ENCODE measurements at places on chromosomes 6 and 20.

GRCh38 chr6:143397227-143398222 is 53.0 kb downstream of the ADAT2 start:
- DNase-seq, result peak; percentile 8

DNA sequence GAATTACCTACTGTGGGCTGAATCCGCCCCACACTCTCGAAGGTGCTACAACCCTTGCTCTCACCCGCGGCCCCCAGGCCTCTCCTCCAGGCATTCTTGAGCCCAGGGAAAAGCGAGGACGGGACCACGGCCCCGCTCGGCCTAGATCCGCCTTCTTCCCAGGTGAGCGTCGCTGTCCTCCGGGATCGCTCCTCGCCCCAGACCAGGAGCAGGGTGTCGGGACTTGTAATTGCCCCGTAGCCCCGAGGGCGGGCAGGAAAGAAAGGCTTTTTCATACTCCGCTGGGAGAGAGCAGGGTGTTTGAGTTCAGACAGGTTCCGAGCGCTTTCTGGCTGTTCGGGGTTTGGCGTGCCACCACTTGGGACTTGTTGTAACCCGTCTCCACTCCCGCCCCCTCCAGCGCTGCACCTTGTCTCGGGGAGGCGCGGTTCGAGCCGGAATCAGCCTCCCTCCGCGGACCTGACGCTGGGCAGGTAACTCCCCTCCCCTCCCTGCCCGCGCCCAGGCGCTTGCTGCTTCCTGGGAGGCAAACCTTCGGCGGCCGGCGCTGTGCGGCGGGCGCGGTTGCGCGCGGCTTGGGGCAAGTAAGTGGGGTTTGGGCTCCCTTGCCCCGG is at the start of gene FAM83B:
Gene FAM83B, plus strand, starts transcription at position 529 of the 614 bp plus-strand sequence. CDS start 23,476 bp downstream, outside the sequence.
- peak; percentile 80 for DNase-seq

GRCh38 chr20:17808782-17809181 is 109.0 kb downstream of the BANF2 start:
- no peak for DNase-seq

- no peak for DNase-seq
Observed at GRCh38 chr20:59151391-59151790, 12.2 kb upstream of the ZNF831 start.

DNA sequence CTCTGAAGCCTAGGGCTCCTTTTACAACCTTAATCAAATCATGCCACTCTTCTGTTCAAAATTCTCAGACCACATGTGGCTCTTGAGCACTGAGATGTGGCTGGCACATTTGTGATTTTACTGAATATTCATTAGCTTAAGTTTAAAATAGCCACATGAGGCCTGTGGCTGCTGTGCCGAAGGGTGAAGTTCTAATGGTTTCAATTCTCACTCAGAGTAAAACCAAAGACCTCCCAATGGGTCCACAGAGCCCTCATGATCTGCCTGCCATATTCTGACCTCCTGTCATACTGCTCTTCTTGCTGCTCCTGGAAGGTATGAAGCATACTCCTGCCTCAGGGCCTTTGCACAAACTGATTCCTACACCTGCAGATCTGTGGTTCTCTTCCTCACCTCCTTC is 7.8 kb upstream of the CST3 start:
- DNase-seq, result no peak

DNA sequence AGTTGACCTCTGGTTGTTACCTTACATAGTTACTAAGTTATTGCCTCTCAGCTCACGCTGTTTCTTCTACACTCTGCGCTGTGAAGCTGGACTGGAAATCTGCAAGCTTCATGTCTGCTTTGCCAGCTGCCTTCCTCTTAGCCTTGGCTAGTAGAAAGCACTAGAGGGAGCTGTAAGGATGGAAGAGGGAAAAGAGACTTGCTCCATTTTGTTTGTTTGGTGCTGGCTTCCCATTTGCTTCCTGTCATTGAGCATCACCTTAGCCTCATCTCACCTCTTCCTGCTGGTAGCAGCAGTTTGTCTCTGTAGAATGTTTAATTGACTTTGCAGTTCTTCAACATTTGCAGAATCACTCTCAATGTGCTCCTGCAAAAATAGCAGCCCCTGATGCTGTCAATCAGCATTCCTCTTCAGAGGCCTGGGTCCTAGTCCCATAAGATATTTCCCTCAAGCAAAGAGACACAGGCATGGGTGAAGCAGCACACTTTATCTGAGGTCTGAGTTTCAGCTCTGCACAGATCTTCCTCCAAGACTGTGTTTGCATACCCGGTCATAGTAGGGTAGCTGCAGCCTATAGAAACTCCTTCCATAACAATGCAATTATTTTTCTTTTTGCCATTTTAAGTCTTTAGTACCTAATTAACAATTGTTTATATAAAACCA is 302.2 kb upstream of the EPHA7 start:
- peak; percentile 84 for DNase-seq

DNA sequence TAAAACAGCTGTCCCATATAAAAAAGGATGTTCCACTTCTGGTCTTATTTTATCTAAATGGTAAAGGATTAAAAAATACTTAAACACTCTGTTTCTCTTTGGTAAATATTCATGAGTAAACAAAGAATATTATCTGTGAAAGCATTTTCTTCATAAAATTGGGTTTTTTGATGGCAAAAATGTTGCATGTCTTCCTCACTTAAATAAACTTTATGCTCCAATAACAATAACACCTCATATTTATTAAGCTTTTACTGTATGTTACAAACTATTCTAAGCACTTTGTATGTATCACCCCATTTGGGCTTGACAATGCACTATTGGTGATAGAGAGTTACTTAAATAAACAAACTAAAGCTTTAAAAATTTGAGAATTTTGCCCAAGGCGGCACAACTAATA is 91.9 kb downstream of the PHIP start:
- DNase-seq, result no peak

DNA sequence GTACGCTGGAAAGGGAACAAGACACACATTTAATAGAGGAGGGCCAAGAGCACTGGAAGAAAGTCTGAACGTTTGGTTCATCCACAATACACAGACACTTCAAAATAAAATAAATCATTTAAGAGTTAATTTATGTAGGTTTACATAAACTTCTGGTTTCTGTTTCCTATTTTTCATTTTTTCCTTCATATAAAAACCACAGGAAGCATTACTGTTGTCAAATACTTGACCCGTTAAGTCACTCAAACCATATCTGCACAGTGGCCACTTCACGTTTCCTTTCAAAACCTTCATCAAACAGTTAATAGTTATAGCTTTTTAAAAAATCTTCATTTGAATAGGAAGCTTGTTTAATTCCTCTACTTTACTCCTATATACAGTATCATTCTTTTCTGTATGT is 257.6 kb upstream of the THEMIS start:
- no peak for DNase-seq

Measured in DMS53 (cell line).